ENCODE measurements at places on chromosomes 11 and 22.

DNA sequence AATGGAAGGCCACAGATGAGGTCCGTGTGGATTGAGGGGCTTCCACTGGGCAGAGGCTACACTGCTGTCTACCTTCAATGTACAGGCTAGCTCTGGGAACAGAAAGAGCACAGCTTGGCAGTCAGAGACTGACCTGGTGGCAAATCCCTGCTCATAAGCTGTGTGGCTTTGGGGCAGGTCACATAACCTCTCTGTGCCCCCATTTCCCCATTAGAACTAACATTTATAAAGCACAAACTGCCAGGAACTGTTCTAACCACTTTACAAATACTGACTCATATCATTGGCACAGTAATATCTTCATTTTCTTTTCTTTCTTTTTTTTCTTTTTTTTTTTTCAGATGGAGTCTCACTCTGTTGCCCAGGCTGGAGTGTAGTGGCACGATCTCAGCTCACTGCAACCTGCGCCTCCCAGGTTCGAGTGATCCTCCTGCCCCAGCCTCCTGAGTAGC lies 3.1 kb downstream of the FOSL1 start:
- peaks cover 70% of the 10 kb centered on the region for H3K4me1 ChIP-seq
- no peaks in the 10 kb centered on the region for H3K27me3 ChIP-seq
- peak overlapping the region; percentile 85 for H3K4me3 ChIP-seq
- peaks cover 64% of the 10 kb centered on the region for H3K36me3 ChIP-seq

DNA sequence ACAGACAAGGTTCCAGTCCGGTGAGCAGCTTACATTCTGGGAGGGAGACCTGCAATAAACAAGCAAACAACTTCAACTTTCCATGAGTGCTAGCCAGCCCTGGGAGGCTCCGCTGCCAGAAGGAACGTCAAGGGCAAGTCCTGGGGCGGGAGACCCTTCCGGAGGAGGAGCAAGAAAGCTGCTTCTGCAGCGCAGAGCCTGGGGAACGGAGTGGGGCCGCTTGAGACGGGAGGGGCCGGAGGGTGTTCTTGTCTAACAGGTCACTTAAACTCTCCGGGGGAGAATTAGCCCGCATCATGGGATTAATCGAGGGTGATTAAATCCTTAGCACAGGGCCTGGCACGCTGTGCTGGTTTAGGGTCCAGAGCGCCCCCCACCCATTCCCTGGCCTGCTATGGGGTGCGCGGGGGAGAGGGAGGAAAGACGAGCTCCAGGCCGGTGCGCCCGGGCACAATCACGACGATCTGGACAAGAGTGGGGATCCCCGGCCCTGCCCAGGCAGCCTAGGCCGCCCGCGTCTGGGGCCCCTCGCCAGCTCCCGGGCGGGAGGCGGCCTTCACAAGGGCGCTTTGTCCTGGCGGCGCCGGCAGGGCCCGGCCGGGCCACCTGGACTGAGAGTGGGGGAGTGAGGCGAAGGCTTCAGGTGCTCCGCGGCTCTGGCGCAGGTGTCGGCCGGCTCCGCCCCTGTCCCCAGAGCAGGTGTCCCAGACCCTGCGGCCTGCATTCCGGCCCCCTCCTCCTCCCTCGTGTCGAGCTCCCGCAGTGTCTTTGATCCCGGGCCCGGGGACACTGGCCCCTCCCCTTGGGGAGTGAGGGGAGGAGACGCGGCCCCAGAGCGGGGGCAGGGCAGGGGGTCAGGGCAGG lies 663 bp upstream of the LARGE2 start:
- DNase-seq: peak; percentile 46
- H3K27ac ChIP-seq: peak overlapping the region; percentile 44
- H3K36me3 ChIP-seq: peaks cover 10% of the 10 kb centered on the region
- peaks cover 16% of the 10 kb centered on the region for H3K27me3 ChIP-seq
- peaks cover 28% of the 10 kb centered on the region for H3K4me1 ChIP-seq

- peaks cover 16% of the 10 kb centered on the region for H3K36me3 ChIP-seq
- H3K4me1 ChIP-seq: peaks cover 64% of the 10 kb centered on the region
- H3K4me3 ChIP-seq: no peak overlapping the region
- no peak for DNase-seq
- H3K27ac ChIP-seq: no peak overlapping the region
Observed at GRCh38 chr11:14727746-14728145, 84.1 kb downstream of the PDE3B start.

- H3K27ac ChIP-seq: no peak overlapping the region
- peaks cover 1% of the 10 kb centered on the region for H3K27me3 ChIP-seq
- H3K4me1 ChIP-seq: peaks cover 16% of the 10 kb centered on the region
- DNase-seq: no peak
- H3K4me3 ChIP-seq: no peak overlapping the region
Observed at GRCh38 chr22:22761606-22761962, 117.2 kb downstream of the GGTLC2 start.
